ENCODE measurements at places on chromosomes 16 and 17. TPM values are rescaled to one million over a fixed set of nuclear protein-coding genes. Genes with fewer than 3 reads are reported as not detected.

DNA sequence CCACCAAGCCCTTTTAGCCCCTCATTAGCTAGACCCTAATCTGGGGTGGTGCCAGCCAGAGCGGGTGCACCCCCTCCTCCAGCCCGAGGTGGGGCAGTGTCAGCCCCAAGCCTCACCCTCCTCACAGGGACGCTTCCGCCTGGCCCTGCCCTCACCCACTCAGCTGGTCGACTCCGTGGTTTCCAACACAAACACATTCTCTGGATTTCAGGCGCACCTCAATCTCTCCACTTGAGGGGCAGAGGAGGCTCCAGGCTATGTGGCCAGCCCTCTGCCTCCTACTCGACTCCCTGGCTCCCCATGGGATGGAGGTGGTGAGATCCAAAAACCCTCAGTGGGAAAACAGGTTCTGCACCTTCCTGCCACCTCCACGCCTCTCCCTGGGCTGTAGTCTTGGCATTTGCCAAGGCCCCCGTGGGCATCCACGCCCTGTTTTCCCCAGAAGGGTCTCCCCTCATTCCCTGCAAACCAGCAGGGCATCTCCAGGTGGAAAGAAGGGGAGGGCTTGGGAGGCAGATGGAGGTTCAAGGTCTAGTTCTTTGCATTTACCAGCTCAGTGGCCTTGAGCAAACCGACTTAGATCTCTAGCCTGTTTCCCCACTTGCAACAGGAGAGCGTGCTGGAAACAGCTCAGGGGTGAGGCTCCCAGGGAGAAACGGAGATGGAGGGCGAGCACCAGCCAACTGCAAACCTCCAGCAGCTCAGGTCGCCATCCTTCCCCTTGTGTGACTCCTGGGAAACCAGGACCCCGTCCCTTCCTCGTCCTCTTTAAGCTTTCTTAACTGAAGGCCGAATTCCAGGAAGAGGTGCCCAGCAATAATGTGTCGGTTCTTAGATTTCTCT, 1.7 kb downstream of the EMP2 start:
- H3K27me3 ChIP-seq, result peaks cover 51% of the 10 kb centered on the region
- H3K4me3 ChIP-seq, result no peak overlapping the region
- DNase-seq, result no peak
- H3K36me3 ChIP-seq, result no peaks in the 10 kb centered on the region
- peaks cover 2% of the 10 kb centered on the region for H3K4me1 ChIP-seq

GRCh38 chr16:69040144-69040909, 65.1 kb upstream of the HAS3 start:
- DNase-seq, result no peak
- peaks cover 12% of the 10 kb centered on the region for H3K36me3 ChIP-seq
- H3K4me3 ChIP-seq, result no peak overlapping the region
- no peaks in the 10 kb centered on the region for H3K27me3 ChIP-seq
- H3K4me1 ChIP-seq, result no peaks in the 10 kb centered on the region
- H3K27ac ChIP-seq, result no peak overlapping the region

DNA sequence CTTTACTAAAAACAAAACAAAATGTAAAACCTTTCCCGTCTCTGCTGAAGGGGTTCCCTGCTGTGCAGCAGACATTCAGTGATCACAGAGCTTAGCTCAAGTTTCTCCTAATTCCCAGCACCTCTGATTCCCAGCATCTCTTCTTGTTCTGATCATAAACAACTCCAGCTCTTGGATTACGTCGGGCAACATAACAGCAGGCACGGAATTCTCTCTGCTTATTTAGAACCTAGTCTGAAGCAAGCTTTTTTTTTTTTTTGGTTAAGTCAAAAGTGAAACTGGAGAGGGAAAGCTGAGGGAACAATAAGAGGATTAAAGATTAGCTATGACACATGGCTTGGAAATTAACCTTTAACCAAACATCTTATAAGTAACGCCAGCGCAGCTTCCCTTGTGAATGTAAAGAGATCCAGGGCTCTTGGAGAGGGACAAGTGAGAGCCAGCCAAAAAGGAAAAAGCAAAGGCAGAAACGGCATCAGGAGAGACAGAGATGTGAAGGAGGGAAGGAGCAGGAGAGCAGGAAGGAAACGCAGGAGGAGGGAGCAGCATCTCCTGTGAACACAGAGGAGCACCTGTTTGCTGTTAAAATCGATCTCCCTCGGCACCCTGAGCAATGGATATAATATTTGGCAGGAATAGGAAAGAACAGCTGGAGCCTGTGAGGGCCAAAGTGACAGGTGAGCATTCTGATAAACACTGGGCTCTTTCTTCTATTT, at the start of gene BCO1:
Gene BCO1, plus strand, starts transcription at position 394 of the 716 bp plus-strand sequence. Its CDS starts 220 bp downstream, at position 614.
- H3K4me1 ChIP-seq, result peaks cover 4% of the 10 kb centered on the region
- no peak within 1 kb of the TSS for H3K27ac ChIP-seq
- no peaks in the 10 kb centered on the region for H3K36me3 ChIP-seq
- no peaks in the 10 kb centered on the region for H3K27me3 ChIP-seq

- H3K4me3 ChIP-seq, result peak overlapping the region; percentile 83
- peaks cover 92% of the 10 kb centered on the region for H3K4me1 ChIP-seq
- no peaks in the 10 kb centered on the region for H3K27me3 ChIP-seq
- peak; percentile 81 for DNase-seq
Observed at GRCh38 chr17:77400445-77400870, 259.7 kb downstream of the SEC14L1 start.

DNA sequence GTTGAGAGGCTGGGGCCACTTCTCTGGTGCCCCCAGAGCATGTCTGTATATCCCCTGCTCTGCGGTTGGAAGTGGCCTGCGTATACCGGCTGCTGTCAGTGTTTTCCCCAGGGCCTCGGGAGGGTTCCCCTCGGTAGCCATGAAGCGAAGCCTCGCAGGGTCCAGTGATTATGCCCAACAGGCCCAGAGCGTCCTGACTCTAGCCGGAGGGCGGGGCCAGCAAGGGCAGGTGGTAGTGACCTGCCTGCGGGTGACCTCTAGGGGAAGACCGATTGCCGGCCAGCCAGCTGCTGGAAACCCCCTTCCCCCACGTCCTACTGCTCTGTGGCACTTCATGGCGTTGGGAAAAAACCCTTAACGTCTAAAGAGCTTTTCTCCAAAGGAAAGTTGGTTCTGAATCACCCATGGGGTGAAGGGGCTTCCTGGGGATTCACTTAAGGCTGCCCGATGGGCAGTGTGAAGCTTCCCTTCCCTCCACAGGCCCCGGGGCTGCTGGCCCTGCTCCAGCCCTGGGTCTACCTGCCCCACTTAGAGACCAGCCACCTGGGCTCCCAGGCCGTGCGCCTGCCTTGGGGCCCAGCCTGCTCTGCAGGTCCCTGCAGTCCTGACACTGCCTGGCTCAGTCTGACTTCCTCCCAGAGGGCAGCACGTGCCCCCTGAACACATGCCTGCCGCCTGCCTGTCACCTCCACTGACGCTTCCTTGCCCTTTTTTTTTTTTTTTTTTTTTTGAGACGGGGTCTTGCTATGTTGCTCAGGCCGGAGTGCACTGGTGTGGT, 72.8 kb downstream of the SOCS1 start:
- H3K4me3 ChIP-seq, result no peak overlapping the region
- H3K27me3 ChIP-seq, result no peaks in the 10 kb centered on the region
- peaks cover 50% of the 10 kb centered on the region for H3K4me1 ChIP-seq
- no peak for DNase-seq

Gene ABCC6
- 0.05 TPM for total RNA-seq

Gene CD300E
- total RNA-seq, result not detected
